ENCODE measurements at places on chromosomes 4 and X.
A peak's percentile ranks its signal among the peaks of the same experiment; 100 is the strongest.

- DNase-seq, result peak; percentile 23
Measured at GRCh38 chr4:3203971-3204431, 45.0 kb upstream of the MSANTD1 start.

- DNase-seq, result peak; percentile 26
Measured at GRCh38 chr4:87243426-87244053, 23.1 kb upstream of the KLHL8 start.

GRCh38 chrX:31449965-31450364 is 378.1 kb upstream of the FTHL17 start:
- peak; percentile 72 for DNase-seq

GRCh38 chr4:152014280-152014679 is 253.5 kb upstream of the GATB start:
- DNase-seq, result no peak

- DNase-seq, result no peak
Measured at GRCh38 chrX:40007131-40007755, 90.5 kb downstream of the BCOR start.

Measured in amniotic epithelial cell (primary cell).